Mesothelial cell of epicardium (in vitro differentiated cells): ENCODE measurements at places on chromosomes 1 and 21. TPM values are rescaled to one million over a fixed set of nuclear protein-coding genes. Genes with fewer than 3 reads are reported as not detected.

GRCh38 chr1:93620841-93621210 lies 60.8 kb downstream of the BCAR3 start:
- no peak for DNase-seq

Gene MATN1
- total RNA-seq: 4.0 to 5.6 TPM (median 4.9 TPM) in 3 replicates

GRCh38 chr1:32786856-32787255 lies 30.3 kb downstream of the YARS1 start:
- DNase-seq: no peak

GRCh38 chr1:116785006-116785405 lies 30.8 kb downstream of the CD2 start:
- DNase-seq: no peak

DNA sequence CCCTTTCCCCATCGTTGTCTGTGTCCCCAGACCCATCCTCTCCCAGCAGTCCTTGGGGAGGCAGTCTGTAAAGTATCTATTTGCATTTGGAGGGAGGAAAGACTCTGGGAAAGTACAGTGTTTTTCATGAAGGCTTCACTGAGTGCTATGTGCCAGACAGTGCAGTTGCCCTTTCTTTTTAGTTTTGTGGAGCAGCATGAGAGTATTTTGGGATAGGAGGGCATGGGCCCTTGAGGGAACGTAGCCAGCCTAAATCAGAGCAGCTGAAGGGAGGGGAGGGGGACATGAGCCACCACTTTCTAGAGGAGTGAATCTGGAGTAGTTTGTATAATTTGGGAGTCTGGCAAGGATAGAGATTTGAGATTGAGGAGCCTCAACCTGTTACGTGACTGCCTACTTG lies 404.0 kb upstream of the KAZN start:
- DNase-seq: no peak

GRCh38 chr1:247111700-247112478 lies 7.7 kb upstream of the ZNF669 start:
- DNase-seq: no peak

DNA sequence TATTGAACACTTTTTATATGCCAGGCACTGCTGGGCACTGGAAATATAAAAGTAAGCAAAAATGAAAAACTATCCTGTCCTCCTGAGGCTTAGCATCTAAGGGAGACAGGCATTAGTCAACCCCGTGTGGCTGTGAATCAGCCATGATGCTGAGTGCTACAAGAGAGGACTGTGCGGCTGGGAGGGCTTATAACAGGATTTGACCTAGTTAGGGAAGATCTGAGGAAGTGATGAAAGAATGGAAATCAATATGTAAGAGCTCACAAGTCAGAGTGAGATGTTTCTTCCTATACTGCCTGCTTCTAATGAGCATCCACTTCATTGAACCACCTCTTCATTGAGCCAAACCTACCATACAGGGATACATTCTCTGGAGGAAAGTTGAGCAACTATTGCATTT lies 15.1 kb downstream of the TRIM45 start:
- no peak for DNase-seq

DNA sequence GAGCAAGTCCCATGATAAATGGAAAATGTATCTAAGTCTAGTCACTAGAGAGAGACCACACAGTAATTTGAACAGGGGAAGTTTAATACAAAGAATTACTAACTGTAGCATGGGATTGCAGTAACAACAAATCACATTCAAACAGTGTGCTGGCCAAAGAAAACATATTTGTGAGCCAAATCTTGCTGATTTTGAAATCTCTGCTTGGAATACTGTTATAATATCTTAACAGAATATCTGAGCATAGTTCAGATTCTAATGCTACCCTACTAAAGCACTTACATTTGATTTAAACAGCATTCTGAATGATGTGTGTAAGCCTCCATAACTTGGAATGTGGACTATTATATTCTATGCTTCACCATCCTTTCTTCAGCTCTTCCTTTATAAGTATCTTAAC lies 270.0 kb upstream of the BRINP3 start:
- no peak for DNase-seq

DNA sequence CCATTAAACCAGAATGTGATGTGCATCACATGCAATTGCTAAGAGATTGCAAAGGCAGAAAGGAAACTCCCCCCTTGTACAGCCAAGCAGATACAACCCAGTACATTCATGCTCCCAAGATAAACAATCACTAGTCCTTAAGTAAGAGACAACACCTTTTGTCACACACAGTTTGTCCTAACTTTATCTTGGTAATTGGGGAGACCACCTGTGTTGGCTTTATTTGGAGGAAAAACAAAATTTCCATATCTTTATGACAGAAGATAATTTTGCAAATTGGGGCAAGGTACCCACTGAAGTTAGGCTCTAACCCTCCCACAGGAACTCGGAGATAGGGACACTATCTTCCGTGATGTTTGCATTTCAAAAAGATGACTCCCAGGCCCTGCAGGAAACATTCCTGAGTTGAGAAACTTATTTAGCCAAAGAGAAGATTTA lies 175.0 kb upstream of the TNR start:
- no peak for DNase-seq

GRCh38 chr1:88595355-88596002 lies 88.6 kb upstream of the PKN2 start:
- DNase-seq: no peak

Gene OR10J1
- total RNA-seq: not detected in 3 replicates

DNA sequence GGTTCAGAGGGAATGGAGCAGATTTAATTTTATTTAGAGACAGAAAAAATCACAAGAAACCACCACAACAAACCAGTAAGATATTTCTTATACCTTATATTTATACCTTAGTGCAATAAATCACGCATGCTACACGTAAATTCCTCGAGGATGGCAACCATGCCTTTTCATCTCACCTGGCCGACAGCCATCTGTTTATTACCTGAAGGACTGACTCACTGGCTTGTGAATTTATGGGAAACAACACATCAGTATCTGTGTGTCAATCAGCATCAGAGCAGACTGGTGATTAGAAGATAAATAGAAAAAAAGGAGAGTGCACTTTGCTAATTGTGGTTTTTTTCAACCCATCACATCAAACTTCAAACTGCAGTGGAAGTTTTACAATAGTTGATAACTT lies 58.4 kb downstream of the S1PR1 start:
- DNase-seq: no peak

DNA sequence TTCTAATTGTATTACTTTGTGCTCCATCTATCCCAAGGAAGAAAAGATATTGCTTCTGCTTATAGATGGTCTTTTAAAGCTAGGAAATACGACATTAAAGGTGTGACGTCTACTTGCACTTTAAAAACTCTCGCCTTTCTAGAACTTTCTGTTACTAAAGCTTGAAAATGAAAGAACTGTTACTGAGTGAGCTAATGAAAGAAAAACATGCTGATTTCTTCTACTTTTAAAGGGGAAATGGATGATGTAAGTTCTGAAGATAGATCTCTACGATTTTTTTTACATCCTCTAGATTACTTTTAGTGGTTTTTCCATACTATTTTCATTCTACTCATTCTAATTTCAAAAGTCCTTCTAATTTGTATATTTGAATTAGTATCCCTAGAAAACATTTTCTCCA lies 387.5 kb downstream of the USP25 start:
- no peak for DNase-seq
